ENCODE measurements at places on chromosomes 7 and 10.

DNA sequence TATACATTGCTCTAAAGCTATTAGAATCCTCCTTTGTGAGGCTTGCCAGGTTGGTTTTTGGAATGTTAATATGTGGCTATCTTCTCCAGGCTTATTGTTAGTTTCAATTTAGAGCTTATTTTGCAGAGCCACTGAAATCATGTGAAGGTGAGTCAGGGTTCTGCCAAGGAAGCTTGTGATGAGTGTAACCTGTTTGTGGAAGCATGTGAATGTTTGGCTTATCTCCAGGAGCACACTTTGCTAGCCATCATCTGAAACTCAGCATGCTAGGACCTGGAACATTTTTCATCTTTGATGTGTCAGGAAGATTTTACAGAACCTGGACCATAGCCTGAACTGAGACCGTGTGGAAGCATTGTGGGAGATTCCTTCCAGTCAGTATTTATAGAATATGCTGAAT is 197.3 kb downstream of the PPP1R9A start:
- no peak for DNase-seq

- DNase-seq = no peak
These were observed 45.6 kb upstream of the TES start for GRCh38 chr7:116164552-116165306.

- DNase-seq = no peak
These were observed 1.5 kb upstream of the CALHM3 start for GRCh38 chr10:103480521-103480920.

- DNase-seq = no peak
These were observed 156.5 kb downstream of the UBE2H start for GRCh38 chr7:129796186-129796775.

- DNase-seq = no peak
These were observed 301.3 kb upstream of the BMPER start for GRCh38 chr7:33604056-33604455.

DNA sequence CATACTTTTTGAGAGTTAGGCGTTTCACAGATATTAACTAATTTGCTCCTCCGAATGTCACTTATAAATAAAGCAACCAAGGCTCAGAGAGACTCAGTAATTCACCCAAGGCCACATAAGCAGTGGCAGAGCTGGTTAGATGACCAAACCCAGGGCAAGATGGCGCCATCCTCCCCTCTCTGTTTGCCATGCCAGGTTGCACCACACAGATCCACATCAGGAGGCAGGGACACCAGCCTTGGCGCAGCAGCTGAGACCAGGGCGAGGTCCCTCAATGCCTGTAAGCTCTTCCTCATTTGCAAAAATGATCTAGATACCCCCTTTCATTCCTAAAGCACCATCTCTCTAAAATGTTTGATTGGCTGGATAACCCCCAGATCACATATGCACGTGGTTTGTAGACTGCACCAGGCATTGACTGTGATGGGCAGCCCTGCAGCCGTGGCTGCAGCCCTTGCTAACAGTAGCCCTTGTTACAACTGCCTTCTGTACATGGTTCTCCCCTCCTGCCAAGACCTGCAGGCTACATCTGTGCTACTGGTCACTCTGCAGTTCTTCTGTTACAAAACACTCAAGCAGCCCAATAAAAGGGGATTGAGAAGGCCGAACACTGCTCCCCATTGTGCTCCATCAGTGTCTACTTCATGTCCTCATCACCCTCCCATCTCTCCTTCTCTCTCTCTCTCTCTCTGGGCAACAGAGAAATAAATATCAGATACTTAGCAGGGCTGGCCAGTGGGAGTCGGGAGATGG is 298.6 kb downstream of the PRPF18 start:
- no peak for DNase-seq

GRCh38 chr7:135771961-135772638 is 23.5 kb upstream of the FAM180A start:
- no peak for DNase-seq

DNA sequence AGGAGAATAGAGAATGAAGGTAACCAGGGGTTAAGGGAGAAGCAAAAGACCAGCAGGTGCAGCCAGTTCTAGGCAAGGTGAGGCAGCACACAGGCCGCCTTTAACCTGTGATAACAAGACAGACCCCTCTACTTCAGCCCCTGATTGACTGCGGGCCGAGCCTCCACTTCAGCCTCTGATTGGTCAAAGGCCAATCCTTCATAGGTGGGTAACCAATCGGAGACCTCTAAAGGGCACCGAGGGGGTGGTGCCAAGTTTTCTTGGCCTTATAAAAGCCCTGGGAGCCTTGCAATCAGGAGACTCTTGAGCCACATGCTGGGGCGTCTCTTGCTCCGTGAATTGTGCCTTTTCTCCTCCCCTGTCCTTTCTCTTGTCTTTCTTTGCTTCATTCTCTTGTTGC is 98.8 kb downstream of the ELFN1 start:
- peak; percentile 75 for DNase-seq

DNA sequence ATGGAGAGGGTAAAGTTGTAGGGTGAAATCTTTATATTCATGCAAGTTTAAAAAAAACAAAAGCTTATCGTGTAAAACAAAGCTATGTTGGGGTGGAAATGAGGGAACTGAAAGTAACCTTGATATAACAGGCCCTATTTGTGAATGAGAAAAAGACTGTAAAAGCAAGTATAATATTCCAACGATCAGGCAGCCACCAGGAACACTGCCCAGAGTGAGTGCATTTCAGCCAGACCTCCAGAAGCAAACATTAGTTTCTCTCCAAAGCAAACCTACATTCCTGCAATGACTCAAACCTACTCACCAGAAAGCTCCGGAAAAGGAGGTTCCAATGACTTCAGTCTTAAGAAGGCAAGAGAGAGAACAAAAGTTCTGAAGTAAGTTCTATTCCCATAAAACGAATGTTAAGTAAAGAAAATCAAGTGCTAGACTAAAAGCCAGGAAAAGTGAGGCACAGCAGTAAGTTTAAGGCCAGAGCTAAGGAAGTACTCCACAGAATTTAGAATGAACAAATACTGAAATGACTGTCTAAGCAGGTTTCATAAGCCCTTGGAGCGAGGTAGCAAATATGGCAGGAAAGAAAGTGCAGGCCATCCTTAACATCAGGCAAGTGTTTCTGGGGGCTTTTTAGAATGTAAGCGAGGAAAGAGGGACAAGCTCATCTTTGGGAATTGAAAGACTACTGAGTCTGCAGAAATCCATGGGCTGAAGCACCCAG is 493.1 kb downstream of the XPNPEP1 start:
- DNase-seq = no peak

- DNase-seq = no peak
These were observed 80.4 kb upstream of the NEUROD6 start for GRCh38 chr7:31420948-31421347.

- DNase-seq = no peak
These were observed 24.5 kb downstream of the SPOCK2 start for GRCh38 chr10:72063703-72064391.

GRCh38 chr7:71005109-71005508 is 126.8 kb upstream of the GALNT17 start:
- DNase-seq = no peak

DNA sequence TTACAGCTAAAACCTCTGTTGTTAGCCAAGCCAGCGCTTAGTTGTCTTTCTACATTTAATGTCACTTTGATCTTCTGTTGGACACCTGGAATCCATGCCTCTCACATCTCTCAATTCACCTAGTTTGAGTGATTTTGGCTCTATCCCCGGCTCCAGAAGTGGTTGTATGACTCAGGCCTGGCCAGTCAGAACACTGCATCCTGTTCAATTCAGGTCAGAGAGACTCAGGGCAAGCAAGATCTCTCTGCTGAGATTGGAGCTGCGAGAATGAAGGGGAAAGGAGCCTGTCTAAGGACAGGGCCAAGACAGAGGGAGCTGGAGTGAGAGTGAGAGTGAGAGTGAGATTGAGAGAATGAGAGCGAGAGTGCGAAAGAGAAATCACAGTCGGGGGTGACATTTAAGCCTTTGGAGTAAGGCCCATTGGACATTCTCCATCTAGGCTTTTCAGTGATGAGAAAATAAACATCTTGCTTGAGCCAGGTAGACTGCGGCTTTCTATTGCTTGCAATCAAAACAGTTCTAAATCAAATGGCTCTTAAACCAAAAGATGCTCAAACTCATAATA is 83.3 kb upstream of the DYNC1I1 start:
- no peak for DNase-seq

- DNase-seq = no peak
These were observed 97.1 kb upstream of the TMEM168 start for GRCh38 chr7:112887337-112887736.

GRCh38 chr7:99331002-99331401 is 5.3 kb downstream of the ARPC1A start:
- no peak for DNase-seq

- DNase-seq = no peak
These were observed 202.8 kb upstream of the KCND2 start for GRCh38 chr7:120070201-120070600.

DNA sequence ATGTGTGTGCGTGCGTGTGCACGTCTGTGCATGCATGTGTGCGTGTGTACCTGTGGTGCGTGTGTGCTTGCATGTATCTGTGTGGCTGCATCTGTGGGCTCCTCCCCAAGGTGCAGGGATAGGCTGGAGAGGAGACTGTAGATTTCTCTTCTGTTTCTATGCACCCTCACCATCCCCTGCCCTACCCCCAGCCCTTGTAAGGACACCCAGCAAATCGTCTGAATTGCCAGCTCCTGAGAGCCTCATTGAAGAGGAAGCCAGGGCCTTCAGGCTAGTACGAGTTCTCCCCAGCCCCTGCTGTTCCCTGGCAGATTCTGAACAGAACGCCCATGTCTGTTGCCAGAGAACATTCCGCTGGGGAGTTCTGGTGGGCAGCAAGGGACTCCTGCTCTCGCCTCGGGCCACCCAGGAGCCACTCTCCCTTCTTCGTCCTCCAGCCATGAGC is 17.0 kb upstream of the TRIM8 start:
- no peak for DNase-seq

DNA sequence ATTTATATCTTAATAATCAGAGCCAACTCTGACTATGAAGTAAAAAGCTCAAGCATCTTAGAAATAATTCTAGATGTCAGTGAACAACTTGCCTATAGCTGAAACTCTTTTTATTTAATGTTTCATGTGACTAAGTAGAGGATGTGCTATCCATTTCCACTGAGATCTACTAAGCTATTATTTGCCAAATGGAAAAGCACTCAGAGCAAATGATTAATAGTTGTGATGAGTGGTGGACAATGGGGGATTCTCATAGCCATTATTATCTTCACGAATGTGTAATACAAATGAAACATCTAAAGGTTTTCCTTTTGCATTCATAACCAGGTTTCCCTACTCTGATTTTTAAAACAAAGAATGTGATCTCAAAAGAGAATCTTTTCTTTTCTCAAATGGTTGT is 126.6 kb upstream of the GNAI1 start:
- no peak for DNase-seq

- no peak for DNase-seq
These were observed 214.1 kb downstream of the HERPUD2 start for GRCh38 chr7:35480806-35481205.

DNA sequence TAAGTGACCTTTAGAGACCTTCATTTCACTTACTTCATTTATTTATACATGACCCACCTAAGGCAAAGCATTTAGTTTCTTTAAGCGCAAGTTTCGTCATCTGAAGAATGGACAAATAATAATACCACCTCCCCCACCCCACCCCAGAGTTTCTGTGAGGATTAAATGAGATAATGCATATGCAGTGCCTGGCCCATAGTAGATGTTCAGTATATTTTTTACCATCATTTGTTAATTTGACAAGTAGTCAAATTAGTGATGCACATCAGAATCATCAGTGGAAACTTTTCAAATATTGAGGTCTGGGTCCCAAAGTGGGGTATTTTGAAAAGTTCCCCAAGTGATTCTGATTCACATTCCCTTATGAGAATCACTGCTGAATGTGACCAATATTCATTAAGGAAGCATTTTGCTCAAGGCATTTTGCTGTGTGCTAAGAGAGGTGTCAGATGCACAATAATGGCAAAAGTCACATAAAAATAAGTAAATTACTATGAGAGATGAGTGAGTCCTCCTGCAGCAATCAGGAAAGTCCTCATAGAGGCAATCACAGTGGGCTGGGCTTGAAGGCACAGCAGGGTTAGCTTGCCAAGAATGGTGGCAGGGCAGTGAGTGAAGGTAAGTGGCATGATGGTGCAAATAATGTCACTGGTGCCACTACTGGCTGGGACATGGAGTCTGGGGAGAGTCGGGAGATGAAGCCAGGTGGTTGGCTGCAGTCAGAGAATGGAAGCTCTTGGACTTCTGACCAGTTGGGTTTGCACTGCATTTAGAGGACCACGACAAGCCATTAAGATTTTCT is 244.1 kb downstream of the PTEN start:
- DNase-seq = peak; percentile 81

GRCh38 chr7:75704928-75705327 is 33.8 kb downstream of the HIP1 start:
- DNase-seq = no peak

- no peak for DNase-seq
These were observed 296.3 kb upstream of the NRP1 start for GRCh38 chr10:33630761-33631160.

DNA sequence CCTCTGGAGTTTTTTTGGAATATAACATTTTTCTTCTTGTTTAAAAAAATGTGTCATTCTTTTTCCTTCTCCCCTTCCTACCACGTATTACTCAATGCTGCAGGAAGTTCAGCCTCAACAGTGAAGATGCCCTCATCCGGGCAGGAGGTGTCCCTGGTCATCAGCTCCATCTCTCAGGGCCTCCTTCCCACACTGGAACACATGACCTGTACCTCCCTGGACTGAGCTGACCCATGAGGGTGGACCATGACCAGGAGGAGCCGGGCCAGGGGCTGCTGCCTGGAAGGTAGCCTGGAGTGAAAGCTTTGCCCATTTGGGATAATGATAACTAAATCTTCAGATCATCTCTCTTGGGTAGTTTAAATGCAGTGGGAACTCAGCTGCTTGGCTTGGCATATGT is 316.5 kb upstream of the ZMIZ1 start:
- no peak for DNase-seq

- no peak for DNase-seq
These were observed 26.8 kb downstream of the TMEM270 start for GRCh38 chr7:73887762-73888161.

- DNase-seq = no peak
These were observed 66.5 kb downstream of the PODXL start for GRCh38 chr7:131489881-131490280.

DNA sequence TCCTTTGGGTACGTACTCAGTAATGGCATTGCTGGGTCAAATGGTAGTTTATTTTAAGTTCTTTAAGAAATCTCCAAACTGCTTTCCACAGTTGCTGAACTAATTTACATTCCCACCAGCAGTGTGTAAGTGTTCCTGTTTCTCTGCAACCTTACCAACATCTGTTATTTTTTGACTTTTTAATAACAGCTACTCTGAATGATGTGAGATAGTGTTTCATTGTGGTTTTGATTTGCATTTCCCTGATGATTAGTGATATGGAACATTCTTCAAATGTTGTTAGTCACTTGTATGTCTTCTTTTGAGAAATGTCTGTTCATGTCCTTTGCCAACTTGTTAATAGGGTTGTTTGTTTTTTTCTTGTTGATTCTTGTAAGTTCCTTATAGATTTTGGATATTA is 558.9 kb downstream of the SH2D4B start:
- DNase-seq = no peak

DNA sequence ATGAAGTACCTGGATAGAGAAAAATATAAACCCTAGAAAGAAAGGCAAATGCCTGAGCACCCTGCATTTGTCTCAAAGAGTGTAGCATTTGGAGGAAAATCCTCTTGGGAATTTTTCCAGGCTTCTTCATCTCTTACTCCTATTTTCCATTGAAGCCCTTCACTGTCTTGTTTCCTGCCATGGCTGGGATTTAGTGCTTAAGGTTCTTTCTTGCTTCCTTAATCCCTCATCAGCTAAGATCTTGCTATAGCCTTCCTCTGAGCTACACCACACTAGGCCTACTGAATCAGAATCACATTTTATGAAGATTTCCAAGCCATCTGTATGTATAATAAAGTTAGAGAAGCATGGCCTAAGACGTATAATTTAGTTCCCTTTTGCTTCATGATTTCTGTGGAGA is 97.5 kb upstream of the PHYHIPL start:
- DNase-seq = no peak
